ENCODE measurements at places on chromosomes 2 and 18.

GRCh38 chr2:39240758-39241157, 3.0 kb downstream of the CDKL4 start:
- DNase-seq: no peak

GRCh38 chr2:224466304-224466895, 64.5 kb upstream of the FAM124B start:
- no peak for DNase-seq

DNA sequence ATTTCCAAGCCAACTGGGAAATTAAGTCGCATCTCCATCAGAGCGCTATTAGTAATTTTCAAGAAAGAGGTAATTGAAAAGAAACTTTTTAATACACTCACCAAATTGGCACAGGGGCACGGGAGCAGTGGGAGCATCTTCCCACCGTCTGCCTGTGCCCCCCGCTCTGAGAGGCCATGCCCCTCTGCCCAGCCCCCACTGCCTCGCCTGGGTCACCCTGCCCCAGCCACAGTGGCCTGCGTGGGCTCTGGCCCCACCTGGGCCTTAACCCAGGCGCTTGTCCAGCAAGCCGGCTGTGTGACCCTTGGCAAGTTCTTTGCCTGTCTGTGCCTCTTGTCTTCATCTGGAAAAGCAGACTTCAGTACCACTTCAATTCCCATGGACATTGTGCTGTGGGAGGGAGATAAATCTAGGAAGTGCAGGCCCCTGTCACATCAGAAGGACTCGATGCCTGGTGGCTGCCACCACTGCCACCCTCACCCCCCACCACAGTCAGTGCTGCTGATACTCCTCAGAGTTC, 31.9 kb downstream of the GLI2 start:
- DNase-seq: no peak

GRCh38 chr2:174224665-174225288, 23.6 kb downstream of the OLA1 start:
- no peak for DNase-seq
